ENCODE measurements at places on chromosomes 16 and 17.

GRCh38 chr17:59357929-59358328 is 26.5 kb downstream of the YPEL2 start:
- peak; percentile 73 for DNase-seq

GRCh38 chr16:68894714-68895113 is 51.4 kb downstream of the TANGO6 start:
- no peak for DNase-seq

DNA sequence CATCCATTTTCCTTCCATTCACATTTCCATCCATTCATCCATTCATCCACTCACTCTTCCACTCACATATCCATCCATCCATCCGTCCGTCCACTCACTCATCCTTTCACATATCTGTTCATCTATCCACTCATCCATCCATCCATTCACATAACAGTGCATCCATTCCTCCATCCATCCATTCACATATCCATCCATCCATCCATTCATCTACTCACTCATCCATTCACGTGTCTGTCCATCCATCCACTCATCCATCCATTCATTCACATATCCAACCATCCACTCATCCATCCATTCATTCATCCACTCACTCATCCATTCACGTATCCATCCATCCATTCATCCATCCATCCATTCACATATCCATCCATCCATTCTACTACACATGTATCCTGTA is 42.6 kb downstream of the SCNN1G start:
- no peak for DNase-seq

- DNase-seq: peak; percentile 27
Observed at GRCh38 chr17:37576281-37576680, 32.9 kb downstream of the SYNRG start.
